ENCODE measurements at places on chromosomes 12 and 14.

- DNase-seq: no peak
Measured at GRCh38 chr14:60657456-60658210, 8.4 kb upstream of the SIX1 start.

DNA sequence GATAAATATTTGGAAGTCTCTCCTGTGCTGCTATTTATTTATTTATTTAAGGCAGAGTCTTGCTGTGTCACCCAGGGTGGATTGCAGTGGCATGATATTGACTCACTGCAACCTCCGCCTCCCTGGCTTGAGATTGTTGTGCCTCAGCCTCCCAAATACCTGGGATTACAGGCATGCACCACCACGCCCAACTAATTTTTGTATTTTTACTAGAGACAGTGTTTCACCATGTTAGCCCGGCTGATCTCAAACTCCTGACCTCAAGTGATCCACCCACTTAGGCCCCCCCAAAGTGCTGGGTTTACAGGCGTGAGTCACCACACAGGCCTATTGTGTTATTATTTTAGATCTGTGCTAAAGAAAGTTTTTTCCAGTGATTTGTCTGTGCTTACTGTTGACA is 225.2 kb downstream of the CCER1 start:
- DNase-seq: no peak

GRCh38 chr14:89013098-89013504 is 188.7 kb downstream of the TTC8 start:
- no peak for DNase-seq

DNA sequence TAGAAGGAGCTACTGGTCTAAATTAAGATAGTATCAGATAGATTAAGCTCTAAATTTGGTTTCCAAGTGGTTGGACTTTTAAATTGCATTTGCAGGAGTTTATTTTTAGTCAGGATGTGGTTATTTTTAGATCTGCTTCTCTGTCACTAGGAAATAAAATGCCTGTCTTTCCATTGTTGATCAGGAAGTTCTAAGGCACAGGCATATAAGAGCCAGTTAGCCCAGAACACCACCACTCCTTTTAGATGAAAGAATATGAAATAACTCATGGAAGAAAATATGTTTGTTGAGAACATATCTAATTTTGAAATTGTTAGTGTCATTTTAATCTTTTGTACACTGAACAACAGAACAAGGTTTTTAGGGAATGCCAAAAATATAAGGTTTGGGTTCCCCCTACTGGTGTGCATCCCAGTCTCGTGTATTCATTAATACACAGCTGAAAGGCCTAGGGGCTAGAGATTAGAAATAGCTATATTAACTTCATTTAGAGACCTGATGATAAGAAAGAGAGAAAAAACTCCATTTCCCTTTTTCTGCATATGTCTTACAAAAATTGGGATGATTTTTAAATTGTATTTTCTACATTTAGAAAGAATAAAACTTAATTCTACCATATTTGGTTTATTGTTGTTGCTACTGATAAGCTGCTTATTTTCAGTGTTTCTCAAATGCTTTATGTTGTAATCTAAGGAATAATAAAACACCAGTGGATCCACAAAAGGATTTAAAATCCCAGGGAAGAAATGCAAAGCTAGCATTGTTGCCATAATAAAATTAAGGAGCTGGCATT is 67.2 kb downstream of the RIC8B start:
- peak; percentile 48 for DNase-seq

DNA sequence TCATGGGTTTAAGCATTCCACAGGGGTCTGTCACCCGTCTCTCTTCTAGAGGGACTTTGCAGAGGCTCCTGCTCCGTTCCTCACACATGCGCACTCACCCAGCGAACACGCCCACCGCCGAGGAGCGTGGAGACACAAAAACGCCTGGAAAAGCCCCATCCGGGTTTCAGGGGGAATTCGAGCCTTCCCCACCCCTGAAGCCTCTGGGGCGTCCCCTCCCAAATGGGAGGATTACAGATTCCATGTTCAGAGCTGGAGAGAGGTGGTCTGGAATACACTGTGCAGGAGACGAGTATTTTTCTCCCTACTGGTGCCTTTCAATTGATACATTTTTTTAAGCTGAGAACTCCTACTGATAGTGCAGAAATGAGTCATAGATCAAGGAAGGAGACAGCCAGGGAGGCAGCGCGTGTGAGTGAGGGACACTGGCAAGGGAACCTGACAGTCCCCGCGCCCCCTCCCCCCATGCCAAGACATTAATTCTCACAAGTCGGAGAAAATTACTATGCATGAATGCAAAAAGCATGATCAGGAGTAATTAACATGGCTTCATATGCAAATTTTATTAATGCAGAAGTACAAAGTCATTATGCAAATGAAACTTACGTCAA is 36.9 kb downstream of the BCL11B start:
- DNase-seq: peak; percentile 79

DNA sequence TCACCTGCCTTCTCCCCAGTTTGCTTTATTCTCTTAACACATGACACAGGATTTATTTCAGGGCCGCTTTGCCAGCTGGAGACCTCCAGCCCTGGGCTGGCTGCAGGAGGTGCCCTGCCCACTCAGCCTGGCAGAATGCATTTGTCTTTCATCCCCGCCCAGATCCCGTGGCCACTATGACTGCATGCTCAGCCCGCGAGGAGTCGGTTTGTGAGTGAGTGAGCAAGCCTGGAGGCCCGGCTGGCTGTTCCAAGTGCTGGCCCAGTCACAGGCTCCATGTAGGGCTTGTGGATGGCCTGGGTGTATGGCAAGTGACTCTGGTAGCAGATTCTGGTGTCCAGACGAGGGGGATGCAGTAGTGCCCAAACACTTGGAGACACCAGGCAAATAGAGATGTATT is 2.1 kb downstream of the TDP1 start:
- DNase-seq: peak; percentile 35

DNA sequence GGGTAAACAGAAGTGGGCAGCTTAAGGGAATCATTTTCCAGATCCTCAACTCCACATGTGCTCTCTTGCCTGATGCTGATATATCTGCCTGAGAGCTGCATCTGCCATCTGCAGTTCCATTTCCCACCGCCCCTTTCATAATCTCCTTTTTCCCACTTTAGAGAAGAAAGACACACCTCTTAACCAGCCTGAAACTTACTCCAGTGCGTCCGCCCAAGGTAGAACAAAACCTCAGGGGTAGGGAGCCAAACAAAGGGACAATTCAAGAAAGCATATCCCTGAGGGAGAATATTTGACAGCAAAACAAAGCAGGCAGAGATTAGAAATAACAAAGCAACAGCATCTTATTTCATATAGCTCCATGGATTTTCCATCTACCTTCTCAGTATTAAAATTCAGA is 4.3 kb downstream of the MDM1 start:
- no peak for DNase-seq

- peak; percentile 65 for DNase-seq
Measured at GRCh38 chr12:124523071-124523470, 44.3 kb downstream of the NCOR2 start.

DNA sequence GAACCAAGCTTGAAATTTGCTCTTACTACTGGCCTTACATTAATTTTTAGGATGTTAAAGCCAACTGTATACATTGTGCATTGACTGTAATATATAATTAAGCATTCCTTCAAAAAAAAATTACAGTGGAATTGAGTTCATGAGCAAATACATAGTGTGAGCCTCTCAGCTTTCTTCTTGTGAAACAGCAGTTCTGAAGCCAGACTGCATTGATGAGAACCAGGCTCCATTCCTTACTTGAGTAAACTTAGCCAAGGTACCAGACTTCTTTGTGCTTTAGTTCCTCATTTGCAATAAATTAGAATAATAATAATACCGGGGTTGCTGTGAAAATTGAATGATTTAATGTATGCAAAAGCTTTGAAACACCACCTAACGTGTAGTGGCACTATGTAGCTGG is 169.5 kb downstream of the ANO4 start:
- no peak for DNase-seq

DNA sequence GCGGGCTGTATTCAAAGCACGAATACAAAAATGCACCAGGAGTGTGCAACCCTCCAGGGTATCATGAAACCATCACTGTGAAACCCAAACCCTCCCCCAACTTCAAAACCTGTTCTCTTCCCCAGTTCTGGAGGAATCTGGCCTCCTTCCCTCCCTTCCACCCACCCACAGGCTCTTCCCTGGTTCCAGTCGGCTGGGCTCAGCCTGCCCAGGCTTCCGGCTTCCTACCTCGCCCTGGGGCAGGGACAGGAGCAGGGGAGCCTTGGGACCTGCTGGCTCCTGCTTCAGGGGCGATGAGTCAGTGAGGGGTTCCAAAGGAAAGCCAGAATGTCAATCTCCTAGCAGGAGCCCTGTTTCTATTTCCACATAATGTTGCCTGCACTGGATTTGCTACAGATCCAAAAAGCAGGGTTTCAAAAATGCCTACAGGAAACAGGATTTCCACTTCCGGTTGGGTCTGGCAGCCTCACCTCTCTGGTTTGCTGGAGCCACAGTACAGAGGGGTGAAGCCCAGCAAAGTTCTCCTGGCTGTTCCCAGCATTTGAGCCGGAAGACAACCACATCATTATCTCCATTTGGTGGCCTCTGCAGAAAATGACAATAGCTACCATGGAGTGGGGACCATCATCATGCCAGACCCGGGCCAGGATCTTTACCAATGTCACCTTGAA is 278.3 kb downstream of the DPF3 start:
- no peak for DNase-seq

DNA sequence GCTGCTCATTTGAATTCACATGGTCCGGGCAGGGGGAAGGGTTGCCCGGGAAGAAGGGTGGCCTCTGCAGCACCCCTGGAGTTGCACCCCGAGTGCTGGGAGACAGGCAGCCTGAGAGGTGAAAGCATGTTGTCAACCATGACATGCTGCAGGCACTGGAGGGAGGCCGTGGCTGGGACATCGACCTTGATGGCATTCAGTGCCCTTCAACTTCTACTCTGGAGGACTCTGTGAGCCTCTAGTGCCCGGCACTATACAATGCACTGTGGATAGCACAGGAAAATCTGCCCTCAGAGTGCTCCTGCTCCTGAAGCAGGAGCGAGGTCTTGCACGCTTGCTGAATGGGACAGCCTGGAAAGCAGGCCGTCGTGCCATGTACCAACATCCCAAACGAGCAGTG is 359.3 kb upstream of the FKBP4 start:
- DNase-seq: no peak

DNA sequence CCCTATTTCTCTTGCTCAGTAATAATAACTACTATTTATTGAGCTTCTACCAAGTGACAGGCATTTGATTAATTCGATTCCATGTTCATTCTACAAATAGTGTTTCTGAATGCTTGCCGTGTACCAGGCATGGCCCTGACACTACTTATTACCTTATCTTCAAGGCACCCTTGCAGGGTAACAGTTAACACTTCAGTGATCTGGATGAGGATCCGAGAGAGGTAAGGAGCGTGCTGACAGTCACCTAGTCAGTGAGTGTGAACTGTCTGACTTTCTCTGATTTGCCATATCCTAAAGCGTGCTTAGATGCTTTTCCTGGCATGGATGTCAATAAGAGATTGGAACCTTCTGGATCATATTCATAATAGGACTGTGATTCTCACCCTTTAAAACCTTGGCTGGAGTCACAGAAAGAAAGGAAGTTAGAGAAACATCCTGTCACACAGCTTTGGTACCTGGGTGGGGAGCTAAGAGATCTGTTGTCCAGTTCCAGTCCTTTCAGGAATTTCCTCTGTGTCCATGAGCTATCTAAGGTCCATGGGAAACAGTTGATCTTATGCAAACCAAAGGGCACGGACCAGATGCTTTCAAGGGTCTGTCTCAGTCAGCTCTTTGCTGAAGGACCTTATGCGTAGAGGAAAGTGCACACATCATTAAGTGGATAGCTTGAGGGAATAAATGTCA is 54.8 kb downstream of the PPFIBP1 start:
- no peak for DNase-seq

DNA sequence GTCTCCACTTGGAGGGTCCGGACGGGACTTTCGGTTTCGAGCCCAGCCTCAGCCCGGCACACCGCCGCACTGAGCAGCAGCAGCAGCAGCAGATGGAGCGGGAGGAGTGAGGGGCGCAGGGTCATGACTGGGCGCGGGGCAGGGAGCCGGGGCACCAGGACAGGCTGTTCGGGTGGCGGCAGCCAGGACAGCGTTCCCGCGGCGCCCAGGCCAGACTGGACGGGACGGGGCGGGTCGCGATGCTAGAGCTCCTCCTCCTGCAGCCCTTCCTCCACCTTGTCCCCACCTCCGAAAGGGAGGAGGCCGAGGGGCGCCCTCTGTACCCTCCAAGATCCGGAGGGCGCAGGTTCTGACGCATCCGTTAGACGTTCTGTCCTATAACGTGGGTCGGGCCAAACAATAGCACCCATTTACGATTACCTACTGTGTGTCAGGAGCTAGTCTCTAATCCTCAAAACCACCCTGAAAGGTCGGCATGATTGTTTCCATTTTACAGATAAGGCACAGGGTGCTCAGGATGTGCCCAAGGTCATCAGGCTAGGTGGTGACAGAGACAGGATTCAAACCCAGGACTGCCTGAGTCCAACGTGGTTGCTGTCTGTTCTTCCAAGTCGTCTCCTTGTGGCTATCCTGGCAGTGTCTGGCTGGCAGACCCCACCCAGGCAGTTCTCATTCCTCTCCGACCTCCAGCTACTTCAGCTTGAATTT is at the start of gene FKBP11:
Gene FKBP11 (minus strand): TSS at position 189 of the 708 bp plus-strand sequence. CDS start 64 bp downstream, at position 125.
- DNase-seq: peak; percentile 29

GRCh38 chr12:9367201-9367600 is 159.0 kb upstream of the PZP start:
- DNase-seq: no peak

DNA sequence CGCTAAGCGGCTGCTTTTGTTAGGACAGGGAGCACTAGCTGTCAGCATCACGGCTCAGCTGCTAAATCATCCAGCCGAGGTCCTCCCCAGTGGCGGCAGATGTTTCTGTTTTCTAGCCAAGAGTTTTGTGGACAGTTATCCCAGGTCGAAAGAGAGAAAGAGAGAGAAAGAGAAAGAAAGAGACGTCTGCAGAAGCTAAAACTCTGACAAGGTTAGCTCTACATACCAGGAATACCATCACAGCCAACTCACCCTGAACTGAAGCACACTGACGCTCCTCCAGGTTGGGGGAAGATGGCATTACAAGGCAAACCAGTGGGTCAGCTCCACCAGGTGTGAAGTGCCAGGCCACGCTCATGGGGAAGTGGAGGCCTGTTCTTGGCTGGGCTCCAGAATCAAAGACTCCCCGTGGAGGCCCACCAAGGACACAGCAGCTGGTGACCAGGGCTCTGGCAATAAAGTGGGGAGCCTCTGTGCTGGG is 64.9 kb upstream of the DICER1 start:
- DNase-seq: no peak

- no peak for DNase-seq
Measured at GRCh38 chr12:65100140-65100539, 21.0 kb downstream of the WIF1 start.

DNA sequence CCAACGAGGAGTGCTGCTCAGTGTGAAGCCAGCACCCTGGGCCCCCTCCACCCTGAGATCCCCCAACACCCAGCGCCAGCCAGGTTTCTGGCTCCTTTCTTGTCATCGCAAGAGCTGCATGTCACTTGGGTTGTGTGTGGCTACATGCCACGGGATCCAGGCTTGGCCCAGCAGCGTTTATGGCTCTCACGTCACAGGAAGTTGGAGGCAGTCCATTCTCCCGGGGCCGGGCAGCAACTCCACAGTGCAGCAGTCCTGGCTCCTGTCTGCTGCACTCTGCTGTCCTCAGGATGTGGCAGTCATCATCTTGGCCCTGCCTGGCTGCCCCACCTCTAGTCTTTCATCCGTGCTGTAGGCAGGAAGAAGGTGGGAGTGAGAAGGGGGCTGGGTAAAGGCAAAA is 78.3 kb downstream of the AACS start:
- no peak for DNase-seq

Measured in head of caudate nucleus (tissue), 42 donors.